ENCODE measurements at places on chromosomes 16 and 17.

DNA sequence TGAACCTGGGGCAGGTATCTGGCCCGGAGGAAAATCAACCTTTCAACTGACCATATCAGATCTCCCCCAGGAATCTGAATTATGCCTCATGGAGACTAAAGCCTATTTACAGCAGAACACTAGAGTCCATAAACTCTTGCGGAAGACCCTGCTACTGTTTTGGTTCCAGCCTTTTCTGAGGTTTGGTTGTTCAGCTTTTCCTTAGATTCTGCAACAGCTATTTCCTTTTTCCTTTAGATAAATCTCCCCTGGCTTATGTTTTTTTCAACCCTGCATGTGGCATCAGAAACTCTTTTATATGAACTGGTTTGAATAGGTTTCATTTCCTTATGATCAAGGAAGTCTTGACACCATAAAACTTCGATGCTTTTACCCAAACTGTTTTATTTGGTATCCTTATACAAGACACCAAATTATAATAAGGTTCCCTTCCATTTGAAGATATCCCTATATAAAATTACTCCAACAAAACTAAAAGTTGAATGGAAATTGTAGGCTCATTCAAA lies 13.1 kb downstream of the SPOP start:
- no peak for DNase-seq

- no peak for DNase-seq
Measured at GRCh38 chr17:54269881-54270280, 447.2 kb downstream of the KIF2B start.

- DNase-seq = no peak
Measured at GRCh38 chr17:60169921-60170817, 20.4 kb downstream of the CA4 start.

DNA sequence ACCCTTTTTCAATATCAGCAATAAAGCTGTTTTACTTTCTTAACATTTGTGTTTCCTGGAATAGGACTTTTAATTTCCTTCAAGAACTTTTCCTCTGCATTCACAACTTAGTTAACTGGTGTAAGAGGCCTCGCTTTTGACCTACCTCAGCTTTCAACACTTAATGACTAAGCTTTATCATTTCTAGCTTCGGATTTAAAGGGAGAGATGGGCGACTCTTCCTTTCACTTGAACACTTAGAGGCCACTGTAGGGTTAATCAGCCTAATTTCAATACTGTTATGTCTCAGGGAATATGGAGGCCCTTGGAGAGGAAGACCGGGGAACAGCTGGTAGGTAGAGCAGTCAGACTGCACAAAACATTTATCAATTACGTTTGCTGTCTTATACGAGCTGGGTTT lies 4.7 kb downstream of the SYNRG start:
- no peak for DNase-seq

DNA sequence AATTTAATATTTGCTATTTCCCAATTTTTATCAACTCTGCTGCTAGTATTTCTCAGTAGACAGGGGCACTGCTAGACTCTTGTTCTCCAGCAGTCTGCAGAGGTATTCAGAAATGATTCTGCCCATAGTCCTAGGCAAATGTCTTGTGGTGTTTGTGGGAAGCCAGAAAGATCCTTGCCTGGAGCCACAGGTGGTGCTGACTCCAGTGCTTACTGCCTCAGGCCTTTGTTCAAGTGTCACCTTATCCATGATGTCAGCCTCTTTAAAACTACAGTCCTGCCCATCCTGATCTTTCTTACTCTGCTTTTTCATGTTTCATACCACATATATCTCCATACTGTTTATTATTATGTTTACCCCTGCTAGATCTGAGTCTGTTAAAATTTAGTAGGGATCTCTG lies 26.5 kb downstream of the ZSWIM7 start:
- DNase-seq = no peak

- DNase-seq = peak; percentile 56
Measured at GRCh38 chr16:67279296-67280089, at the start of gene PLEKHG4. Gene PLEKHG4, plus strand, starts transcription at chr16:67279532. Its CDS starts 513 bp downstream, at chr16:67280045.

GRCh38 chr17:73151916-73152632 lies 12.7 kb upstream of the SSTR2 start:
- no peak for DNase-seq

- DNase-seq = no peak
Measured at GRCh38 chr16:27515874-27516353, 33.8 kb downstream of the GTF3C1 start.

DNA sequence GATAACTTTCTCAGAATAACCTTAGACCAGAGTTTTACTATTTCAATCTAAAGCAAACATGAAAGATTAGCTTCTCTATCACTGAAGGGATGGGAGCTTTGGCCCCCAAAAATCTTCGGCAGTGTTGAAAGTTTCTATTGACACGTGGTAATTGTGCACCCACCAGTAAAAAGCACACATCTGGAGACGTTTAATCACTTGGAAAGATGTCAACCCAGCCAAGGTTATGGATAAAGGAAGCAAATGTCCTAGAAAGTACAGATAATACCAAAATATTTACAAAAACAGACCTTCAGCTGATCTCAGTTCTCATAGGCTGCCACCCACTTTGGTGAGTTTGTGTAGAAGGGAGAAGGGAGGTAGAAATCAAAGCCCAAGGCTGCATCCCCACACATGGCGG lies 5.3 kb downstream of the MYCBPAP start:
- no peak for DNase-seq

GRCh38 chr16:1100084-1100800 lies 4.2 kb upstream of the C1QTNF8 start:
- DNase-seq = no peak

GRCh38 chr16:48948911-48949310 lies 332.7 kb downstream of the CBLN1 start:
- no peak for DNase-seq

- DNase-seq = no peak
Measured at GRCh38 chr17:39738568-39738901, 797 bp downstream of the GRB7 start.

GRCh38 chr16:56923481-56924091 lies 8.4 kb upstream of the HERPUD1 start:
- DNase-seq = no peak

- peak; percentile 85 for DNase-seq
Measured at GRCh38 chr17:76452660-76453430, at the start of gene UBE2O. Gene UBE2O, minus strand, starts transcription at chr17:76453152. Its CDS starts 11 bp downstream, at chr17:76453141.

DNA sequence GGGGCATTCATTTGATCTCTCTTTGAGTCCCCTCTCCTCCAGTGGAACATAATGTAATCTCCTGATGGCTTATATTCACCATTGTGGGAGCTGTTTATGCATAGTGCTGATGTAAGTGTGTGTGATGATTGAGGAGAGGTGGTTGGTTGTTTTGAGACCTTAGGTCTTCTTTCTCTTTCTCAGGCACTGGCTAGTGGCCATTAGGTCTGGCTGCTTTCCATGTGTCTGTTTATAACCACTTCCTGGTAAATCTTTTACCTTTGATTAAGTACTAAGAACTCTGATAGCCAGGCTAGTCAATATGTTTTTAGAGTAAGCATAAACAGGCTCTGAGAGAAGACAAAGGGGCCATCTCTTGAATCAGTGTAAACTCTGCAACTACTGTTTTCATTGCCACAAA lies 27.9 kb downstream of the VAT1L start:
- DNase-seq = no peak

- DNase-seq = no peak
Measured at GRCh38 chr16:5845046-5845445, 747.5 kb upstream of the EEF2KMT start.

- DNase-seq = no peak
Measured at GRCh38 chr16:88449267-88449561, 3.9 kb upstream of the ZFPM1 start.

DNA sequence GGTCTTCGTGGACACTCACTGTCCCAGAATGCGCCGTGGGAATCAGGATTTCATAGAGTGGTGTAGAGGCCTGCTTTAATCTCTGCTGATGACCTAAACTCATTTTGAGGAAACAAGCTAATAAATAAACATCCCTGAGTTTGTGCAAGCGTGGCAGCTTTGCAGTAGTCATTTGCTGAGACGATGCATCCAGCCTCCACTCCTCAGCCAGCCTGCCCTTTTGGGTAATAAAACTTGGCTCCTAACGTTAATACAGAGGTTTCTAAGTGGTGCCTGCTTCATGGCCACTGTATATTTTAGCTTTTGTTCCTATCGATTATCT lies 1.3 kb downstream of the DGKE start:
- no peak for DNase-seq

- DNase-seq = no peak
Measured at GRCh38 chr17:80110447-80110812, 9.0 kb downstream of the GAA start.

GRCh38 chr16:76668207-76668725 lies 391.1 kb downstream of the CNTNAP4 start:
- DNase-seq = no peak

DNA sequence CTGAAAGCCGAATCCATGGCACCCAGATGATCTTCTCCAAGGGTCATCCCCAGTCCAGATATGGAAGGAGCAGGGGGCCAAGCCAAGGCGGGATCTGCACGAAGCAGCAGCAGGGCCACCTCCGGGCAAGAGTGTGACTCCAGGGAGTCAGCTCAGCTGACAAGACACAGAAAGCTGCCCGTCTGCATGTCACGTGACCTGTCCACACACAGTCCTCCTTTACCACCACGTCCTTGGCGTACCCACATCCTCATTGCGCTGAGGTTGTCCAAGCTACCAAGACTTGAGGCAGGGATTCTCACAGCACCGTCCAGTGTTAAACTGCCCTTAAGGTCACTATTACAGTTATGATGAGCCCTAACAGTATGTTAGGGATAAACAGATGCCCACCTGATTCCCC lies 11.3 kb upstream of the CYTH1 start:
- no peak for DNase-seq

GRCh38 chr17:77893144-77894044 lies 65.1 kb upstream of the TNRC6C start:
- DNase-seq = no peak

DNA sequence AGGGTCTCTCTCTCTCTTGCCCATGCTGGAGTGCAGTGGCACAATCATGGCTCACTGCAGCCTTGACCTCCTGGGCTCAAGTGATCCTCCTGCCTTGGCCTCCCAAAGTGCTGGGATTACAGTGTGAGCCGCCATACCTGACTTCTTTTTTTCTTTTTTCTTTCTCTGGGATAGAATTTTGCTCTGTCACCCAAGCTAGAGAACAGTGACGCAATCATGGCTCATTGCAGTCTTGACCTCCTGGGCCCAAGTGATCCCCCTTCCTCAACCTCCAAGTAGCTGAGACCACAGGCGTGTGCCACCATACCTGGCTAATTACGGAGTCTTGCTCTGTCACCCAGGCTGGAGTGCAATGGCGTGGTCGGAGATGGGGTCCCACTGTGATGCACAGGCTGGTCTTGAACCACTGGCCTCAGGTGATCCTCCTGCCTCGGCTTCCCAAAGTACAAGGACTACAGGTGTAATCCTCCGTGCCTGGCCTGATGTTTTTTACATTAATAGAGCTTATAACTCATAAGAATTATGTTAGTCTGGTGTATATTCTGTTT lies 76.5 kb downstream of the BCAS3 start:
- DNase-seq = no peak

GRCh38 chr17:64778240-64779097 lies 116.4 kb upstream of the SMURF2 start:
- no peak for DNase-seq

DNA sequence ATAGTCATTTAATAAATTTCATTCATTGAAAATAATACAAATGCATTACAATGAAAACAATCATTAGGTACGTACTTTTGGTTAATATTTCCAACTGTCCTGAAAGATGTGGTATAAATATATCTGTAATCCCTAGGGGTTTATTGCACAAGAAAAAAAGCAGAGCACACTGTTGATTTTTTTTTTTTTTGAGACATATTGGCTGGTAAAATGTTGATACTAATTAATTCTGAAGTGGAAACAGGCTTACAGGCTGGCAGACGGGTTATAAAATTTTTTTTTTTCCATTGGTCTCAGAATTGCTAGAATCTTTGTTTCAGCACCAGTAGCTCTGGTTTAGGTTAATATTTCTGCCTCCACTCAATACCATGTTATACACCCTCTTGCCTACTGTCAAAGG lies 193.6 kb downstream of the MAP2K6 start:
- no peak for DNase-seq

- DNase-seq = no peak
Measured at GRCh38 chr16:31148281-31148728, 1.6 kb downstream of the PRSS36 start.

DNA sequence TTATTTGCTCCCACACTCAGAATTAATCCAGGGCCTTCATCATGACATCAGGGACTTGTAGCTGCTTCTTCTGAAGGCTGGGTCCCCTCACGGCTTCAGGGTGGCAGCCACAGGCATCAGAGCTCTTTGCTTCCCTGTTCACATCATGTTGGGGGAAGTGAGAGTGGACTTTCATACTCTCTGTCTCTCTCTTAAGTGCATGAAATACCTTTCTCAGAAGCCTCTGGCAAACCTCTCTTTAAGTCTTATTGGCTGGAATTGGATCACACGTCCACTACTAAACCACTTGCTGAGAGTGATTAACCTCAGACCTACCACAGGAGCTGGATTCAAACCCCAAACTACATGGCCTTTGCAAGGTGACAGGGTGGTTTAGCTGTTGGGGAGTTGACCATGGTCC lies 17.7 kb upstream of the SALL1 start:
- DNase-seq = no peak

GRCh38 chr17:38766341-38766740 lies 13.8 kb downstream of the PSMB3 start:
- DNase-seq = no peak

- peak; percentile 42 for DNase-seq
Measured at GRCh38 chr17:78253946-78254672, 22.7 kb downstream of the TMEM235 start.

DNA sequence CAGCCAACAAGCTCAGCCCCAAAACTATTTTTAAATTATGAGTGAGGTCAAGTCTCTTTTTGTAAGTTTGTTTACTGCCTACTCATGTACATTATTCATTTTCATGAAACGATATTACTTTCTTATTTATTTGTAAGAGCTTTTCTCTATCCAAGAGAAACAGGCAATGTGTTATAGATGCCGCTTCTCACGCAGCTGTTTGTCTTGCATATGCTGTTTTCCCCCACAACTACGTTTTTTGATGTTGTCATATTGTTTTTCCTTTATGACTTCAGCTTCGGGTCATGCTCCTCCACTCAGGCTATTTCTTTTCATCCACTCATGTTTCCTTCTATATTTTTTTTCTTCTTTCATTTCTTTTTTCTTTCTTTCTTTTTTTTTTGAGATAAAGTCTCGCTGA lies 20.0 kb downstream of the ITGAE start:
- no peak for DNase-seq

- no peak for DNase-seq
Measured at GRCh38 chr17:80095844-80096475, 5.4 kb upstream of the GAA start.

- DNase-seq = peak; percentile 51
Measured at GRCh38 chr17:29219378-29220047, 27.1 kb upstream of the CRYBA1 start.

DNA sequence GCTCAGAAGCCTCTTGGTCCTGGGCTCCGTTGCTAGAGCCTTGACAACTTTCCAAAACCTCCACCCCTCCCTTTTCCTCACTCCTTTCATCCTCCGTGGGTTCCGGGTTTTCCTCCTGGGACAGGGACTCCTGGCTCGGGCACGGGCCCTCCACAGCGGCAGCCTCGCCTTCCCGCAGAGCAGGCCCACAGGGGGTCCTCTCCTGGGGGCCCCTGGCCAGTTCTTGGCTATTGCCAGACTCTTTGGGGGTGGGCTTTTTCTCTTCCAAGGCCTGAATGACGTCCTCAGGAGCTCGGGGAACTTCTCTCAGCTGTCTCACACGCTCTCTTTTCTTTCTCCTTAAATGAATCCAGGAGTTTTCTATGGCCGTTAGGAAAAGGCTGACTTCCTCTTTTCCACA lies 19.3 kb upstream of the MNT start:
- DNase-seq = no peak
